ENCODE measurements at places on chromosomes 3 and 15.

DNA sequence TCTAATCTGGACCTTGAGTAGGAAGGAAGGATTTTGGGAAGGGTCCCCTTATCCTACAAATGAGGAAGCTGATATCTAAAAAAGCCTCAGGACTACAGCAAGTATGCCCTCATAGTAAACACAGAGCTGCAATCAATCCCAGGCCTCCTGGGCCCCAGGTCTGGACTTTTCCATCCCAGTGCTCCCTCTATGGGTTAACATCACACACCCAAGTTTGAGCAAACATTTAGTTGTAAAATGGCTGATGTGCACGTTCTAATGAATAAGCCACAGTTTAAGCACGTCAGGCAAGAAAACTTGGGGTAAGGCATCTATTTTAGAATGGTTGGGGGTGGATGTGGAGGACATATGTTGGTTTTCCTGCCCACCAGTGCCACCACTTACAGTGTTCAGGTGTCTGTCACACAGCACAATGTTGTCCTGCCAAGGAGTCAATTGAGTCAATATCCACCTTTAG, 44.3 kb upstream of the UBE2E1 start:
- DNase-seq, result no peak

GRCh38 chr3:74288761-74289160, 325.7 kb downstream of the CNTN3 start:
- DNase-seq, result no peak

DNA sequence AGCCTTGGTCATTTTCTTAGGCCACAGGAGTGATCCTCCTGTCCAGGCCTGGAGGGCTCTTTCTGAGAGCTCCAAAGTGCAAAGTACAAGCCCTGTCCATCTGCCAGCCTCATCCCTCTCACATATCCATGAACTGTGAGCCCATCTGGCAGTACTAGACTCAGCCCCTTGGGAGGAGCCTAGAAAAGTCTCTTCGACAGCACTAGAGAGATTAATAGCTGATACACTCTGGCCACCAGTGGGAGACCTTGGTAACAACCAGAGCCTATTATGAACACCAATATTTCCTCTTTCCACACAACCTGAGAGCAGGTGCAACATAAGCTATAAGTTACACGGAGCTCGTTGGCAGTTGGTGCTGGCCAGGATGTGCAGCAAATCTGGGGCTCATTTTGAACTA, 59.5 kb upstream of the DCLK3 start:
- no peak for DNase-seq

DNA sequence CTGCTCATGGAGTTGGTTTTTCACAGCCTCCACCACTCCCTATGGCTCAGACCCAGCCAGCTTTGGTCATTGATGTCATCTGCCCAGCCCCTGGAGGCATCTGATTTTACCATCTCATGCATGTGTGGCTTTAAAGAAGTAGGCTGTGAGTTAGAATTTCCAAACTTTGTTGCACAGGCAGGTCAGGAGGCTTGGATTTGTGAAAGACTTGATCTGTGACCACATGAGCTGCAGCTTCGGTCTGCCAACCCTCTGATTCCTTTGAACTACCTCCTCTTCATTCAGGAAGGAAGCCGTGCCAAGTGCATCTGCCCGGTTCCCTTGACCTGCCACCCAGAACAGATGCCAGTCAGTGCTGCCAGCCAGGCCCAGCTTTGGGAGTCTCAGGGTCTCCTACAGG, 9.2 kb downstream of the CTXND1 start:
- no peak for DNase-seq

GRCh38 chr3:171615281-171615680, 155.1 kb upstream of the TNIK start:
- DNase-seq, result no peak

DNA sequence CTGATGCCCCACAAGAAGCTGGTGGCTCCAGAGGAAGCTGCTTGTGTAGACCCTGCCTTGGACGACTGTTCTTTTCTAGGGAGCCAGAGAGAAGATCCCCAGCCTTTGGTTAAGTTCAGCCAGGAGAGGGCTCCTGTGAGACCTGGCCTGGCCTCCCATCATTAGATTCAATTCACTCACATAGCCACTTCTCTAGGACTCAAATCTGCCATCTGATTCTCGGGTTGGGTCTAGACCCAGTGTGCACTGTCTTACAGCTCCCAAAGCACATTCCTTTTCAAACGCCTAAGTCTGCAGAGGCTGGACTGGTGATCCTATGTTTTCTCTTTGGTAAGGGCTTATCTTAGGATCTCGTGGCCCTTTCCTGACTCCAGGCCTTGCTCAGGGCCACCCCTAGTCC, 81.7 kb upstream of the NPHP3 start:
- DNase-seq, result no peak

Measured in activated CD4-positive, alpha-beta T cell treated with anti-CD3 and anti-CD28 coated beads for 24 hours (primary cell).